ENCODE measurements at places on chromosomes 5 and 9. TPM values are rescaled to one million over a fixed set of nuclear protein-coding genes. Genes with fewer than 3 reads are reported as not detected.

- peak; percentile 70 for DNase-seq
Observed at GRCh38 chr5:60633341-60633740, 66.6 kb downstream of the DEPDC1B start.

GRCh38 chr5:38677636-38678035 lies 121.2 kb upstream of the LIFR start:
- no peak for DNase-seq

- DNase-seq, result no peak
Observed at GRCh38 chr9:1941989-1942388, 73.2 kb upstream of the SMARCA2 start.

- no peak for DNase-seq
Observed at GRCh38 chr9:135664801-135665794, 2.0 kb downstream of the LCN9 start.

GRCh38 chr9:134709512-134710270 lies 68.1 kb downstream of the COL5A1 start:
- peak; percentile 48 for DNase-seq

DNA sequence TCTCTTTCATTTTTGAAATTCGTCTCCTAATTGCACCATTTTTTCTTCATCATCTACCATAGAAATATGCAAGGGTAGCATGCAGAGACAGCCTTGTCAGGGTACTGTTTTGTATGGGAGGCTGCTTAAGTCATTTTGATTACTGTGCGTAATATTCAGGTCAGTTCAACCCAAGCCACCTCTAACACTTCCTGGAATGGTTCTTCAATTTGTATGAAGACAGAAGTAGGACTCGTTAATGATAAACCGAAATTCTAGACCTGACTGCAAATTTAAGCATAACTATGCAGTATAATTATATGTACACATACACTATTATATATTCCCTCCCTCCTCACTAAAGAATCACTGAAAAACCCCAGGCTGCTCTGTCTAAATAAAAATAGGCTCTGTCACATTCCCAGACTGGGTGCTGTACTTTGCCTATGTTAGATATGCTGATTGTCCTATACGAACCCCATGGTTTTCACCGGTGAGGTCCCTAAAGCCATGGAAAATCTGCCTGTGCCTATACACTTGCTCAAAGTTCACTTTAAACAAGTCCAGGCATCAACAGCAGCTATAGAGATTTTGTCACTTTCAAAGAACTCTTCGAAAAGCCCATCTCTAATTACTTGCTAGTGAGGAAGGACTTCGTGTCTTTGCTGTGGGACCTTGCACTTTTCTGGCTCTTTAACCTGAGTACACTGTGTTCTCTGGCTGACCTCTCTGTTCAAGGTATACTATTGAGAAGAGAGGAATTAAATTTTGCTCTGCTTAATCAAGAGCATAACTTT lies 352.1 kb upstream of the CD180 start:
- no peak for DNase-seq

GRCh38 chr5:52909192-52909591 lies 80.0 kb upstream of the ITGA2 start:
- DNase-seq, result no peak

GRCh38 chr5:133818031-133818431 lies 150.4 kb downstream of the C5orf15 start:
- DNase-seq, result peak; percentile 86

GRCh38 chr9:37617832-37618231 lies 25.4 kb upstream of the TOMM5 start:
- peak; percentile 53 for DNase-seq

- DNase-seq, result peak; percentile 72
Observed at GRCh38 chr9:130042885-130043653, at the start of gene FNBP1. FNBP1 (minus strand) TSS chr9:130043189; CDS start chr9:130042975, 214 bp downstream.

- DNase-seq, result no peak
Observed at GRCh38 chr5:126914801-126915436, 115.4 kb downstream of the MARCHF3 start.

DNA sequence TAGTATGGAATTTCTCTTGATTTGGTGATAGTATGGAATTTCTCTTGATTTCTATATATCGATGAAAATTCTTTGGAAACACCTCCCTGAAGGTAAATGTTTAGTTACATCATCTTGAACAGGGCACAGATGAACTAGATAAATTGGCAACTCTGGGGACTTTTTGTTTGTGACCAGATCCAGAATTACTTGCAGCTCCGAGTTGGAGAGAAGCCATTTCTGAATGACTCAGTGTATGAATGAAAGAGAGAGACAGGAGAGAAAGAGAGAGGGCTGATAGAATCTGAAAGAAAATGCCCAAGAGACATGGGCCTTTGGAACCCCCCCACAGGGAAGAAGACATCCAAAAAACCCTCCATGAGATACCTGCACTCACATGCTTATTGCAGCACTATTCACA lies 14.1 kb downstream of the TNFSF15 start:
- DNase-seq, result peak; percentile 71

Gene TRPM3
- total RNA-seq, result not detected

Gene KCNV2
- total RNA-seq, result not detected

Gene IL5
- not detected for total RNA-seq

Gene USP20
- total RNA-seq, result 18.0 TPM

Gene NMUR2
- not detected for total RNA-seq

Gene CAMK4
- 3.9 TPM for total RNA-seq

Gene C9orf153
- total RNA-seq, result not detected
